ENCODE measurements at places on chromosomes 12 and 14.
A peak's percentile ranks its signal among the peaks of the same experiment; 100 is the strongest.

DNA sequence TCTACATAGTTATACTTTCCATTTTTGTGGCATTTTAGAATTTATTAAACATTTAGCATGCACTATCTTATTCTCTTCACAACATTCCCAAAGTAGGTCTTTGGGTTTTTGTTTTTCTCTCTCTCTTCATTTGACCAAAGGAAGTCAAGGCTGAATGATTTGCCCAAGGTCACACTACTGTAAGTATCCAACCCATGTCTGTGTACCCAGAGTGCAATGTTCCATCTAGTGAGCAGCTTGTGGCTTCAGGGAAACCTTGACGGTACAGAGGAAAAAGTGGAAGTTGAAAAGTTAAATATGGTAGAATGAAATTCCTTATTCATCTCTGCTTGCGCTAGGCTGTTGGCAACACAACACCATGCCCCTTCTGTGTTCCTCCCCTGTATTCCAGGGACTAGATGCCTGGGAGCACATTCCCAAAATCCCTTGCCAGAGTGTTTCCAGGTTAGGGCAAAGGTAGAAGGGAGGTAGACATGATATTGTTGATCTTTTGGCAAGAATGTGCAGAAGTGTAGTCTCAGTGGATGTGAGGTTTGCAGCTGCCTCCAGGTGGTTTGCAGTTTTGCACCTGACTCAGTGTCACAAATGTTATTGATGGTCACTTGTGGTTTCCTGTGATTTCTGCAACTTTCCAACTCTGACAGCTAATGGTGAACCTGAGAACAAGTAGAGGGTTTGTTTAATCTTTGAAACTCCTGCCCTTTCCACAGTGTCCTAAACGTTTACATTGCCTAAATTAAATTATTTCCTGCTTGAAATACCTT, 196.7 kb downstream of the RMST start:
- no peak for DNase-seq

DNA sequence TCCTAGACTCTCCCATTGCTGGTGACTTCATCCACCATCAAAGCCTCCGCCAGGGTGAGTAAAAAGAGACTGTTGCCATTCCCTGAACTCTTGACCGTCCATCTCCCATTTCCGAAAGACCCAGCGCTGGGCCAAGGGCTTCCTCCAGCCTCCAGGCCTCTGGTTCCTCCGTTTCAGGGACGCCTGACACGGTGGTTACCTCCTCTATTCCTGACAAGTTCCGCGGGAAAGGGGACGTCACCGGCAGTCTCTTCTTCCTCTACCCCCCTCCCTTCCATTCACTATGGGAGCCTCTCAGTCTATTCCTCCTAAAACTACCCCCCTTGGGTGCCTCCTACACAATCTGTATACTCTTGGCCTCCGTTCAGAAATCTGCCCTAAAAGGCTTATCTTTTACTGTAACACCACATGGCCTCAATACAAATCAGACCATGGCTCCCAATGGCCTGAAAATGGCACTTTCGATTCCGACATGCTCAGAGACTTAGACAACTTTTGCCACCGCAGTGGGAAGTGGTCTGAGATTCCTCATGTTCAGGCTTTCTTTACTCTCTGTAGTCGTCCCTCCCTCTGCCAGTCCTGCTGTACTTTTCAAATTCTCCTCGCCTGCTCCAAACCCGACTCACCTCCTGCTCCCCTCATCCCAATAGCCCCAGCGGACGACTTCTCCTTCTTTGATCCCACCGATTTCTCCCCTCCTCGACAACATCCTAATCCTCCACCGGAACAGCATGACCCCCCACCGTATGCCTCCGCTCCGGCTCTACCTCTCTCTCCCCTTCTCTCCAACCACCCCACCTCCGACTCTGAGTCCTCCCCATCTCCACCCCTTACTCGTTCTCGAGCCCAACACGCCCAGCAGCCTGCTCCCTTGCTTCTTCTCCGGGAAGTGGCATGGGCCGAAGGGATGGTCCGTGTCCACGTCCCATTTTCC, 70.4 kb downstream of the MOK start:
- no peak for DNase-seq

GRCh38 chr14:68739701-68740100, 53.2 kb downstream of the ZFP36L1 start:
- no peak for DNase-seq

DNA sequence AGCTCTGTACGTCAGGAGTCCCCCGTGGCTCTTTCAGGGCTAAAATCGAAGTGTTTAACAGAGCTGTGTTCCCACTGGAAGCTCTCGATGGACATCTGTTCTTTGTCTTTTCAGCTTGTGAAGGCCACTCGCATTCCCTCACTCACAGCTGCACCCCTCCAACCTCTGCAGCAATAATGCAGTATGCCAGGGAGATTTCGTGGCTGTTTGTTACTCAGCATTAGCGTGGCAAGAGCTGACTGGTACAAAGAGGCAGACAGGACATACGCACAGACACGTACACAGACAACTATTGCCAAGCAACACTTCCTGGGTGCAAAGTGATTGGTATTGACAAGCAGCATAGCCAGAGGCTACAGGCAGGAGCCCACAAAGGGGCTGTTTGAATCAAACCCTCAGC, 11.8 kb upstream of the FBXO21 start:
- DNase-seq = no peak

DNA sequence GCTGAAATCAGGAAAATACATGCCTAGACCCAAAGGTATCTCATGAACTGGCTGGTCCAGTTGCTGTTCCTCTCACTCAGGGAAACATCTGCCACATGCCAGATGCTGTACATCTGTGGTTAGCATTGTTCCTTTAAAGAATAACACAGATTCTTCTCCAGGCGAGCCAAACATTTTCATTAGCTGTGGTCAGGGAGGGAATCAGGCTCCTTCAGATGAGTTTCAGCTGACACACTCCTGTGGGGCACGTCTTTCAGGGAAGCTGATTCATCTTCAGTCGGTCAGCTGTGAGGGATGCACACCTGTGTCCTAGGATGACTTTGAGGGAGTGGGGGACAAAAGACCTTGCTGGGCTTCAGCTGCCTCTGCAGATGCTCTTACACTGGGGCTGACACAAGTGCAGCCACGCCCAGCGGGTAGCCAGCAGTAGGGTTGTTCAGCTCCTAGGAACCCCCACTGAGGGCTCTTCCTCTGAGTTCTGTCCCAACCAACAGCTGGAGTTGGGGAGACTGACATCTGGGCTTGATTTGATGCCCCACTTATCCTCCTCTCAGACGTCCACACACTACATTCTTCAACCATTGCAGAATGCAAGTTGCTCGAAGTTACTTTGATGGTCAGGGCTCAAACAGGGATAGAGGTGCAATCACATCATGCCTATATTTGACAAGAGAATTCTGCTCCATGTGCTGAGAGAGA, 155.0 kb downstream of the NUAK1 start:
- peak; percentile 85 for DNase-seq
